ENCODE measurements at places on chromosomes 5 and 9.

DNA sequence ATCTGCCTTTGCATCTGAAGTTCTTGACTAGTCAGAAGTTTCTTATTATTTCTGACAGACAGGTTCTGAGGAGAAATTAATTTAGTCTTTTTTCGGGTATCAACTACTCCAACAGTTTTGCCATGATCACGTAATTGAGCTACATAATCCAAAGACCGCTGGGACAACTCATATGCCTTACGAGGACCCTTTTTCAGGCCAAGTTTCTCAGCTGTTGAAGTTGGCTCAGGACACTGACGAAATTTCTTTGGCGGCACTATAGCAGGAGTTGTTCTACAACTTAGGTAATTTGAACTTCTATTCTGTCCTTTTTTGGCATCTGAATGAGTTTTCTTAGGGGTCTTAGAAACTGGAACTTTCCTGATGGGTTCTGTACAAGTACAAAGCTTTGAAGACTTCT is 27.2 kb downstream of the SETX start:
- DNase-seq, result no peak

DNA sequence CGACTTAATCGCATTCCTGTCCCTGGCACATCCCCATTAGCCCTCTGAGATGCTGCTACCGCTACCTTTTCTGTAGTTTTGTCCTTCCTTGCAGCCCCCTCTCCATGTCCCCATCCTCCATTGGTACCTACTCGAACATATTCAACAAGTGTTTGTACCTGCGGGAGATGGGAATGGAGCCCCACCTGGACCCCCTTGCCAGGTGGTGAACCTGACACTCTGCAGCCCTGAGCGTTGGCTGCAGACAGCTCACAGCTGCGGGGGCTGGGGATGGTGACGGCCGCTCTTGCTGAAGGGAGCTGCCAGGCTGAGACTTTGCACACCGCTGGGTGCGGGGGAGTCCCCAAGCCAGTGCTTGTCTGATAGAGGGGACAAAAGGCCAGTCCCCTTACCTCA is 96.3 kb upstream of the DAP start:
- no peak for DNase-seq

DNA sequence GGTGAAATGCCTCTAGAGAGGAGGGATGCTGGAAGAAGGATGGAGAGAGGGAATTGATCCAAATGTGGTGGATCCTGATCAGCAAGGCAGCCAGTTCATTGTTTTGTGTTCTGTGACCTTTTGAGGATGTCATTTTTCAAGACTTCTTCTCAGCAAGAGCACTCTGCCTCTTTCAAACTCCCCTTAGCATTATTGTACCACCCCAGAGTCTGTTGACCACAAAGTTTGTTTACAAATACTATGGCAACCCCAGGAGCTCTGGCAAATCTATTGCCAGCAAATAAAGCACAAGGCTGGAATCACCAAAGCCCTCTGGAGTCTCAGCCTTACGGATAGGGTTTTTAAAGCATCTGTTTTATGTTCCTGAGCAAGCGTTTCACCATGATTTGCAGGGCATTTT is 76.2 kb upstream of the SLC1A3 start:
- no peak for DNase-seq

DNA sequence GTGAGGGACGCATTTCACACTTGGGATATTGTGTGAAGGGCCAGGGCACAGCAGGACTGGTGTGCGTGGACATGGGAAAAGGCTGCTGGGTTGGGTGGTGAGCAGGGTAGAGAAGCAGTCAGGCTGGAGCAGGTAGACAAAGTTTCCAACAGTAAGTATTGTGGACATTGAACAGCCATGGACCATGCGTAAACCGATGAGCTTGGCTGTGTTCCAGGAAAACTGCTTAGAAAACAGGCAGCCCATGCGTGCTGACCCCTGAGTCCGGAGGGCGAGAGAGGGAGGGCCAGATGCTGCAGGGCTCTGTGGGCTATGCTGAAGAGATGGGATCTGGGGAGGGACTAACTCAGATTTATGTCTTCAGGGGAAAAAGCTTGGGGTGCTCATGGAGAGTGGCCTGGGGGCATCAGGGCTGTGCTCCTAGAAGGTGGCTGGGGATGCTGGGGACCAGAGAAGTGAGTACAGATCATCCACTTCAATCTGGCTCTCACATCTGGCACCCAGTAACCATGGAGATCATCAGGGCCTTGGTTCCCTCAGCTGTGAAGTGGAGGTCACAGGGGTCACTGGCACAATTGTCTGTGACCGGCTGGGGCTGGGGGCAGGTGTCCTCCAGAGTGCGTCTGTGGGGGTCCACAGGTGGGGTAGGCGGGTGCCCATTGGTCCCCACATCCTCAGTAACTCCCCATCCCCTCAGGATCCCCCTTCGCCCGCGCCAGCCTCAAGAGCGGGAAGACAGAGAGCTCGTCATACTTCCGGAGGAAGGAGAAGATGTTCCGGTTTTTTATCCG is 93.3 kb downstream of the CACNA1B start:
- no peak for DNase-seq

DNA sequence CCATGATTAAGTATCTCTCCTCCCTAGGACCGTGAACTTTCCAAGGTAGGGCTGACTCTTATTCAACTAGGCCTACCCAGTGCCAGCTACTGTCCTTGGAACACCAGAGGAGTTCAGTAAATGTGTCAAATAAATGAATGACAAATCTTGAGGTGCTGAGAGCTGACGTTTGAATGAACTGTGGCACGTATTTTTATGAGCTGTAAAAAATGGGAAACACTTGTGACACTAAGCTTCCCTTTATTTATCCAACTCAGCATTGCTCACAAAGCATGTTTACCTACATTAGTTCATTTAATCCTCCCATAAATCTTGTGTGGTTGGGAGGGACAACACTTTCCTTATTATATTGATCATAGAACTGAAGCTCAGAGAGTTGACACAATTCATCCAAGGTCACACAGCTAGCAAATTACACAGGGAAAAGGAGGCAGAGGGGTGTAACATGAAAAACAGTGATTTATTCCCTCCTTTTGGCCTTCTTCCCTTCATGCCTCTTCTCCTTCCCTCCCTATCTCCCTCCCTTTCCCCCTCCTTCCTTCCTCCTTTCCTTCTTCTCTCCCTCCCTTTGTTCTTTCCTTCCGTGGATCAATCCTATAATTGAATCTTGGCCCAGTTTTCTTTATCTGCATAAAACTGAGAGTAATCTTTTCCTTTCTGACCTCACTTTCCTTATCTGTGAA is 412.6 kb downstream of the DMRT2 start:
- DNase-seq, result peak; percentile 75

DNA sequence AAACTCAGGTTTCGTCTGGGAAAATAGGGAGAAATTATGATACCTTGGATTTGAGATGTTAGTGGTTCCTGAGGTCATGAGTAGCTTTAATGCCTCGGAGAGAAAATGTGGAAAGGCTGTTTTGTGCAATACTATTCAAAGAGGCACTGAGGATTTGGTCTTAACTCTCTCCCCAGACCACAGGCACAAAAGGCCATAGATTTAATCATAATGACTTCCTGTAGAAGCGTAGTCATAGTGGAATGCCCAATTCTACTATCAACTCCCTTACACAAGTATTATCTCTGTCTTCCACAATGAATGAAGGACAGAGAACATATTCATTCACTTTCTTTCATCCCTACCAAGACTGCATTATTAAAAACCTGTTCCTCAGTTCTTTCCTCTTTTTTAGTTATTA is 153.0 kb upstream of the FTMT start:
- DNase-seq, result no peak

DNA sequence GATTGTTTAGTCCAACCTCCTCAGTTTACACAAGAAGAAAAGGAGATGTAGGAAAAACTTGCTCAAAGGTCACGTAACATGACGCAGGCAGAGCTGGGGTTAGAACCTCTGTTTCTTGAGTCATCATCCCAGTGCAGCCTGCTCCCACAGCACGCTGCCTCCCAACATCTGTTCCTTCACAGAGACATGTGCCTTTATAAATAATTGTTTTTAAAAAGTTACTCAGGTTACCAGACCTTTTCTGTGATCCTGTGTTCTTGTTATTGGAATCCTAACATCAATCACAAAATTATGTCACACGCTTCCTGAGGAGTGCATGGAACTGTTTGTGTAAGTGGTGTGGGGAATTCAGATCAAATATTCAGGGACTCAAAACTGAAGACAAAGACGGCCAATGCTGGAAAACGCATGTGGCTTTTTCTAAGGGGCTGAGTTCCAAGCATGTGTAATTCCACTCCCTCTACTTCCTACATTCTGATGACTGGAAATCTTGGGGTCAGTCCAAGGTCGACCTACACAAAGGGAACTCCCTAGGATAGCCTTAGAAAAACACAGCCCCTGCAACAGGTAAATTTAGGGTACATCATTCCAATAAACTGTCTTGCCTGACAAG is 184.3 kb downstream of the TSSK1B start:
- DNase-seq, result no peak

- no peak for DNase-seq
These were observed 17.8 kb upstream of the SPOCK1 start for GRCh38 chr5:137516961-137517360.

DNA sequence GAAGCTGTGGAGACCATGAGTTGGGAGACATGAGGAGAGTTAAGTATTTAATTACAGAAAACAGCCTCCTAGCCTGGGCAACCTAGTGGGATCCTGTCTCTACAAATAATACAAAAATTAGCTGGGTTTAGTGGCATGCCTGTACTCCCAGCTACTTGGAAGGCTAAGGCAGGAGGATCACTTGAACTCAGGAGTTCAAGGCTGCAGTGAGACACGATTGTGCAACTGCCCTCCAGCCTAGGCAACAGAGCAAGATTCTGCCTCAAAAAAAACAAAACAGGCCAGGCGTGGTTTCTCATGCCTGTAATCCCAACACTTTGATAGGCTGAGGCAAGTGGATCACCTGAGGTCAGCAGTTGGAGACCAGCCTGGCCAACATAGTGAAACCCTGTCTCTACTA is 52.6 kb downstream of the AQP7 start:
- no peak for DNase-seq

DNA sequence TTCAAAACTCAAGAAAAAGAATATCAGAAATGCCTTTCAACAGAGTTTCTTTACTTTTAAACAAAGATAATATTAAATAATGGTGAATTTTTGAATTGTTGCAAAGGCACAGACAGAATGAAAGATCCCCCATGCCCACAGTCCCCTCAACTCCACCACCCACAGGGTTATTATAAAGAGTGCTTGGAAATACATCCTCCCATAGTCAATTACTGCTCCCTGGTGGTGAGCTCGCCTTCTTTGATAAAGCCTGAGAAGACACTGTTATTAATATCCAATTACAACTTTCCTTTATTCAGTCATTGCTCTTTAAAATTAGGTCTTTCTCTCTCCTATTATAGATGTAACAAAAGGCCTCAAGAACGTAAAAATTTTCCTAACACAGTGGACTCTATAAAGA is 490.2 kb upstream of the RORB start:
- DNase-seq, result peak; percentile 14

- no peak for DNase-seq
These were observed 96.0 kb upstream of the SLC28A3 start for GRCh38 chr9:84436386-84437109.

DNA sequence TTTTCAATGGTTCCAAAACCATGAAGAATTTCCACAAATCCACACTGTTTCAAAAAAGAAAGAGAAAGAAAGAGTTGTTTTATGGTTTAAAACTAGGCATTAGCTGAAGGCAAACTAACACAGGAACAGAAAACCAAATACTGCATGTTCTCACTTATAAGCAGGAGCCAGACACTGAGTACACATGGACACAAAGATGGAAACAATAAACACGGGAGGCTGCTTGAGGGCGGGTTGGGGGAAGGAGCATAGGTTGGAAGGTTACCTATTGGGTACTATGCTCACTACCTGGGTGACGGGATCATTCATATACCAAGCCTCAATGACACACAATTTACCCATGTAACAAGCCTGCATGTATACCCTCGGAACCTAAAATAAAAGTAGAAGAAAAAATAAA is 45.0 kb downstream of the SEMA6A start:
- no peak for DNase-seq

DNA sequence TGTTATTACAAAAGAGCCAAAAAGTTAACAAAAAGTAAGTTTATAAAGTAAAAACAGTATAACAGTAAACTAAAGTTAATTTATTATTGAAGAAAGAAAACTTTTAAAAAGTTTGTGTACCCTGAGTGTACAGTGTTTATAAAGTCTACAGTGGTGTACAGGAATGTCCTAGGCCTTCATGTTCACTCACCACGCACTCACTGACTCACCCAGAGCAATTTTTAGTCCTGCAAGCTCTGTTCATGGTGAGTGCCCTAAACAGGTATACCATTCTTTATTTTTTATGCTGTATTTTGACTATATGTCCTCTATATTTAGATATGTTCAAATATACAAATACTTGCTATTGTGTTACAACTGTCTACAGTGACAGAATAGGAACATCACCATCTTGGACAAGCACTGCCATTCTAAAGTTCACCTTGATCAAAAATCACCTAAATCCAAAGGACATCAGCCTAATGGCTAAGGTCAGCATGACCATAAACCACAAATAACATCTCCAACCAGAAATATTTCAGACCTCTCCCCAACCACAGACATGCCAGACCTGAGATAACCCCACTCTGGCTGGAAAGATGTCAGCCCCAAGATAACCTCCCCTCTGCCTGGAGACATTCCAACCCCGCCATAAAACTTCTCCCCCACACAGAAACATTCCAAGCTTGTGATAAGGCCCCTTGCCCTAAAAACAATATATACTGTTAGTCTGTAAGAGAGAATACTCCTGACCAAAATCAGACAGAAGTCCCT is 56.1 kb downstream of the AGXT2 start:
- DNase-seq, result no peak
